Right kidney (tissue), 9 donors: ENCODE measurements at places on chromosomes 5 and 9.

- DNase-seq: no peak
Observed at GRCh38 chr9:79616971-79617370, 45.2 kb downstream of the TLE4 start.

DNA sequence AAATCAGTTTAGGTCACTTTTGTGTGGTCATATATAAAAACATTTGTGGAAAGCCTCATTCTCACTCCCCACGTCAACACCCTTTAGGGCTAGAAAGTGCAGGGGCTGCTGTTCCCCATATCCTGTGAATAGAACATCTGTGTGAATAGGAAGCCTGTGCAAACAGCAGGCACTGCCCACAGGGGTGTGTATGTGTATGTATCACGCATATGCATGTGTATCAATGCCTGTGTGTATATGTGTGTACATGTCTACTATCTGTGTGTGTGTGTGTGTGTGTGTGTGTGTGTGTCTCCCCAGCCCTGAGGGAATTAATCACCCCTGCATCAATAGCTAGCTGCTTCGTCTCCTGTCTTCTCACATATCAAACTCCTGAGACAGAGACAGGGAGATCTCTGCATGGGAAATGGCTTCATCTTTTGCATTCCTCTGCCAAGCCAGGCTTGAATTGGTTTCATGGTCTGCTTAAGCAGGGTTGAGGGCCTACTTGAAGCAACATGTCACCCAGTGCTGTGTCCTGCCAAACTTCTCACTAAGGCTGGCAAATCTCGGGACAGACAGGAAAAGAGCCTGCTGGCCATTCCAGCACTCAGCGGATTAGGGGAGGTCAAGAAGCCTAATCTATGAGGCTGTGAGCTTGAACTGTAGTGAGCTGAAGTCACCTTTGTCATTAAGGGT, 265.8 kb downstream of the ADAMTSL1 start:
- no peak for DNase-seq

GRCh38 chr9:97536480-97536879, 35.0 kb downstream of the TMOD1 start:
- DNase-seq: no peak

- DNase-seq: no peak
Observed at GRCh38 chr5:80181618-80182211, 74.1 kb downstream of the SERINC5 start.

DNA sequence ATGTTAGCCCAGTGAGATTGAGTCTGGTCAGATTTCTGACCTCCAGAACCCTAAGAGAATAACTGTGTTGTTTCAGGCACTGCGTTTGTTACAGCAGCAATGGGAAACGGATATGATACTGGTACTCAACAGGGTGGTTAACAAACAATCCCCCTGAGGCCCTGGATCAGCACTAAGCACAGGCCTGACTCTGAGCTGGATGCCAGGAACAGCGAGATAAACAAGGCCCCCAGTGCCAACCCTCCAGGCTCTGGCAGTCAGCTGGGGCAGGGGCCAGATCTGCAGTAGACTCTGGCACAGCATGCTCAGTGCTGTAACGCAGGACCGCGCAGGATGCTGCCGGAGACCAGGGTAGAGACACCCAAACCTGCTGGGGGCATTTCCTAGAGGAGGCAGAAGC, 22.1 kb downstream of the CPLX2 start:
- no peak for DNase-seq

- DNase-seq: no peak
Observed at GRCh38 chr9:93886911-93887310, 68.2 kb downstream of the BARX1 start.

DNA sequence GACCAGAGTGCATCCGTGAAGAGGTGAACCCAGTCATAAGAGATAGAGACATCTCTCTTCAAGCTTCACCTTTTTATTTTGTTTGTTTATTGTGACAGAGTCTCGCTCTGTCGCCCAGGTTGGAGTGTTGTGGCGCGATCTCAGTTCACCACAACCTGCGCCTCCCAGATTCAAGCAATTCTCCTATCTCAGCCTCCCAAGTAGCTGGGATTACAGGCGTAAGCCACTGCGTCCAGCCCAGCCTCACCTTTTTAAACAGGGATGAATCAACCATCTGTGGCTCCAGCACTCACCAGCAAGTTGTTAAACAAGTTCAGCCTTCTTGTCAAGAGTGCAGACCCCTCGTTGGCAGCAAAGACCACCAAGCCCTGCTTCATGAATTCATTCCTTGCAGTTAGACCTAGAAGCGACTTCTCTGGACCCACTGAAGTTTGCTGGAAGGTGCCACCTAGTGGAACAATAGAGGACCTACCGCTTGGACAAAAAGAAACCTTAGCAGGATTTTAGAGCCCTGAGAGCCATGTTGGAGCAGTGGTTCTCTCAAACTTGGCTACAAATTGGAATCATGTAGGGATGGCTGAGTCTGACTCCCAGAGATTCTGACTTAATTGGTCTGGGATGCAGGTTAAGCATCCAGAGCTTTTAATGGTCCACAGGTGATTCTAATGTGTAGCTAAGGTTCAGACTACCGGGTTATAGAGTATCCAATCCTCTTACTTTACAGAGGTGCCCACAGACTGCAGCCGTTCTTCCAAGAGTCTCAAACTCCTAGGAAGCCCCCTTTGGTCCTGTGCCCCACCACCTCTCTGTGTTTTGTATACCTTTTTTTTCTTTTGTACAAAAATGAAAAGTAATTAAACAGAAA, 10.5 kb upstream of the GALNT10 start:
- peak; percentile 51 for DNase-seq

GRCh38 chr5:86864051-86864450, 246.3 kb downstream of the COX7C start:
- no peak for DNase-seq

GRCh38 chr5:68680366-68680765, 413.4 kb upstream of the SLC30A5 start:
- DNase-seq: no peak

GRCh38 chr5:169577951-169578350, 5.6 kb upstream of the SPDL1 start:
- no peak for DNase-seq

GRCh38 chr5:14438195-14438606, 143.4 kb upstream of the OTULINL start:
- DNase-seq: no peak

DNA sequence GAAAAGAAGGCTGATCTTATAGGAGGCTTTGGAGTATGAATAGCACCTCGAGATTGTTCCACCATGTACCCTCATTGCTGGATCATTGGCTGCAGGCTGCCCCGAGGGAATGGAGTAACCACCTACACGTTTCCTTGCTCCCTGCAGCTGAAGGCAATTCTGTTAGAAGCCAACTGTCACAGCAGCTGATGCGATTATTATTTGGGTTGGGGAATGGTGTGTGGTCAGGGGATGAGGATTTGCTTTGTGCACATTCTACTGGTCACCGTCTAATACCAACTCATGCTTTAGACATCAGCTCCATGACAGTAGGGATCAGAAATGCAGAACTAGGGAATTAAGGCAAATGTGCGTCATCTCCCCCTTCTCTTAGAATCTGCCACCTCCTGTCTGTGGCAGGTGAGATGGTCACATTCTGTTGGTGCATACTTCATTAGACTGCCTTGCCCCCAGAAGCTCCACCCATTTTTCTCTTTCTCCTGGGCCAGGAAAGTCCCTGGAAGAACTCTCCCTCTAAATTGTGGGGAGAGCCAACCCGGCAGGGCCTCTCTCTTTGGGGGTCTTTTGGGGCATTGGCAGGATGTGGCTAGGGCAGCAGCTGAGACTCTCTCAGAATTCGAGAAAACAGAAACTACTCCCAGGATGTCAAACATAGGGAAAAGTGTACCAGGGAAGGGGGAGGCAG, 32.8 kb downstream of the NEUROG1 start:
- DNase-seq: no peak

DNA sequence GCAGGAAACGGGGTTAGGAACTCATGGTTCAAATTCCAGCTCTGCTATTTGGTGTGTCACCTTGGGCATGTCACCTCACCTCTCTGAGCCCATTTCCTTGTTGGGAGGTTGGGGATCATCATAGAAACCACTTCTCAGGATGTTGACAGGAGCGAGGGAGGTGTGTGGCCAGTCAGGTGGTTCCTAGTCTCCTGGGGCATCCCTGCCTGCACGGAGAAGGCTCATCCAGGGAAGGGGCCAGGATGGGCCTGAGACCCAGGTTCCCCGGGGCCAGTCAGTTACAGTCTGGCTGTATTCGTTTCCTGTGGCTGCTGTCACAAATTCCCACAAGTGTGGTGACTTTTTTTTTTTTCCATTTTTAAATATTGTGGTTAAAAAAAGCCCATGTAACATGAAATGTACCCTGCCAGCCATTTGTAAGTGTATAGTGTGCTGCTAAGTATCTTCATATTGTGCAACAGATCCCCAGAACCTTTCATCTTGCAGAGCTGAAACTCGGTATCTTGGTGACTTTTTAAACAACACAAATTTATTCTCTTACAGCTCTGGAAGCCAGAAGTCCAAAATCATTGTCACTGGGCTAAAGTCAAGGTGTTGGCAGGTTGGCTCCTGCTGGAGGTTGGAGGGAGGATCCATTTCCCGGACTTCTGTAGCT, 78.7 kb upstream of the UNC5A start:
- DNase-seq: no peak

DNA sequence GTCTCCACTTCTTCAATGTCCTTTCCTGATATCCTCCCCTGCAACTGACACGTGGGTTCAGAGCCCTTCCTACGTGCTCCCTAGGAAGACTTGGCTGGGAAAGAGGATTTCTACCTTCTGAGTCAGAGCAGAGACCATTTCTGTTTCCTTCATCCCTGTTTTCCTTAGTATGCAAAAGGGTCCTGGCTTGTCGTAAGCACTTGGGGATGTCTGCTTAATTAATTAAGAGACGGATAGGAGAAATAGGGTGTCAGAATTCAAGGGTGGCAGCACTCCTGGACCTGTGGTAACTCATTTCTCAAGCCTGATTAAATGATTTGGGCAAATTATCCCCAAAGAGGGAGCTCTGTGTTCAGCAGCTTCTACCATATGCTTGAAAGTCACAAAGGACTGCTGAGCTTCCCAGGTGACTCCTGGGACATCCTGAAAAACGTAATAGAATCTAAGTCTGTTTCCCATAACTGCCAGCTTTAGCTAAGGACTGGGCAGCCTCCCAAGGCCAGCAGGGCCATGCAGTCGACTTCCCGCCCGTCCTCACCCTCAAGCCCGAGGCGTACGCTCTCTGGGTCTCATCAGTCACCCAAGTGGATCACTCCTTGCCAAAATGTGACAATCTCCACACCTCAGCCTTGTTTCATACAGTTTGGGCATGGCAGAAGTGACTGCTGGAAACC, 20.5 kb downstream of the ABCA1 start:
- DNase-seq: no peak

- DNase-seq: no peak
Observed at GRCh38 chr5:128673000-128673399, 135.0 kb upstream of the FBN2 start.

GRCh38 chr9:135165003-135165711, 77.7 kb downstream of the OLFM1 start:
- no peak for DNase-seq

- DNase-seq: no peak
Observed at GRCh38 chr9:31629292-31629691, 755.2 kb upstream of the ACO1 start.

GRCh38 chr5:81750308-81751008, 439 bp downstream of the SSBP2 start:
- no peak for DNase-seq

DNA sequence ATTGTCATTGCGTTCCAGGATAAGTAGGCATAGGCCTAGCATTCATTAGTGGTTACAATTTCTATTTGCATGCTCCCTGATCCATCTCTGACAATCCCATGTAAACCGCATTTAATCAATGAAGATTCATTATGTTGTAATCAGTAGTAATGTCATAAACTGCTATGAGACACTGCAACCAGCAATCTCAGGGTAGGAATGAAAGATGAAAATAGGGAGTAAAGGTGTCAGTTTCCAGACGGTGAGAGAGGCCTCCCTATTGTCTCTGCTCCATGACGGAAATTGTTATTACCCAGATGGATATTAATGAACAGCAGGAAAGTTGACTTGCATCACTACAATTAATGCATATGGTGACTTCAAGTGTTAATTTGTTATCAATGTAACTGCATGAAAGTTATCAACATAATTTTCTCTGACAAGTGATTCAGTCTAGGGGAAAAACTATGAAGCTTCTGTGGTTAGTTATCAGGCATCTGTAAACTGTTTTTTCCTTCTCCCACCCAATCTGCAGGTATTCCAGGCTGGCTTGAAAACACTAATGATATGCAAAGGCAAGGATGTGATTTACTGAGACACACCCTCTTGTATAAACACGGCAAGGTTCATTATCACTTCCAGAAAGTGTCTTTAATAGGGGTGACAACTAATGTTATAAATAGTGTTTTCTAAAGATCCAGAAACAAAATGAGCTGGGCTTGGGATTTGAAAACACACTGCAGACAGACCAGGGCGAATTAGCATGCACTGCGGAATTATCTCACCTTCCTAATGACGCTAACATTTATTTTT, 73.5 kb downstream of the ZNF622 start:
- no peak for DNase-seq

DNA sequence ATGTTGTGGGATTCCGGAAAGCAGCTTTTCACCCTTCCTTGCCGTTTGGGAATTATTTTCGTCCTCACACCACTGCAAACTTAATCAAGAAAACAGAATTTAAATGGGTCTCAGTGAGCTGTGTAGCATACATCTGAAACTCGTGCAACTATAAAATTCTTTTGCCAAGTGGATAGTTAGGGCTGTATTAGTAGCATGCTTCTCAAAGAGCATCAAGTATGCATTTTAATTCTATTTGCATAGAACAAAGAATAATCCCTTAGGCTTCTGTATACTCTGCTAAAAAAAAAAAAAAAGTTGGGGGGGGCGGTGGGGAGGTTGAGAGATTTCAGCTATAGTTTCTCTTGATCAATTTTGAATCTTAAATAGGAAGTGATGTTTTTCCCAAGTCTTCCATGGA, 11.8 kb upstream of the APBA1 start:
- no peak for DNase-seq
